Left renal cortex interstitium (tissue), 4 donors: ENCODE measurements at places on chromosomes 12 and 14. TPM values are rescaled to one million over a fixed set of nuclear protein-coding genes. Genes with fewer than 3 reads are reported as not detected.

- DNase-seq: no peak
These were observed 1.5 kb upstream of the OTX2 start for GRCh38 chr14:56811593-56812363.

- DNase-seq: no peak
These were observed 341.1 kb downstream of the BTG1 start for GRCh38 chr12:91804533-91804932.

DNA sequence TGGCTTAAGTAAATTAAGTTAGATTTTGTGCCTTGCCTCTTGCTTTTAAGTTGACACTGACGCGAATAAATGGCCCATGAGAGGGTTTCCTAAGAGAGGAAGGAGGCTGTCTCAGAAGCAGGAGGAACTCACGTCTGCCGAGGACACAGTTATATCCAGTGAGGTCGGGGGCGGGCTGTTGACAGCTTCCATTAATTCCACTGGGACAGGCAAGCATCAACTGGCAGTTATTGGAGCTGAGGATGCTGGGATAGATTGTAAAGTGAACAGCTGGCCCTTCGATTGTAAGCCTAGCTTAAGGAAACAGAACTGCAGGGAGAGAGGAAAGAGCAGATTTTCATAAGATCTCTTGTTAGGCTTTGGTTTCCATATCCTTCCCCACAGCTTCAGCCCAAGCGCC lies 399.2 kb downstream of the IPO8 start:
- no peak for DNase-seq

DNA sequence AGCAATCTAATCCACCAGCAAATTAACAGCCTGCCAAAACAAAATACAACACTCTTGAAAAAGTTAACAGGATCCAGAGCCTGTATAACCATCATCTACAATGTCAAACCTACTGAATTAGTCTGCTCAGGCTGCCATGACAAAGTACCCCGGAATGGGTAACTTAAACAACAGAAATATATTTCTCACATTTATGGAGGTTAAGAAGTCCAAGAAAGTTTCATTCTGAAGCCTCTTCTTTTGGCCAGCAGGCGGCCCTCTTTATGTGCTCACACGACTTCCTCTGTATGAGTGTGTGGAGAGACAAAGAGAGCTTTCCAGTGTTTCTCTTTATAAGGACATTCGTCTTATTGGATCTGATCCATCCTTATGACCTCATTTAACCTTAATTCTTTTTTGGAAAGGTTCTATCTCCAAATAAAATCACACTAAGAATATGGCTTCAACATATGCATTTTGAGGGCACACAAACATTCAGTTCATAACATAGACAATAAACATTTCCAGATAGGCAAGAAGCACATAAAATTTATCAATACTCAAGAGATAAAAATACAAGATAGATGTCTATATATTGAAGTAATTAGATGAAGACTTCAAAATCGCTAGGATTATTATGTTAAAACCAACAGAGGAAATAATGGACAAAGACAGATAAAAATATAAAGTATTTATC lies 5.9 kb upstream of the RERG start:
- DNase-seq: no peak

The ARHGEF25 gene
- 38.2 TPM for polyA plus RNA-seq
